Glutamatergic neuron (in vitro differentiated cells): ENCODE measurements at places on chromosomes 7 and 10.

GRCh38 chr10:48417374-48417773, 110.9 kb downstream of the MAPK8 start:
- DNase-seq, result no peak

DNA sequence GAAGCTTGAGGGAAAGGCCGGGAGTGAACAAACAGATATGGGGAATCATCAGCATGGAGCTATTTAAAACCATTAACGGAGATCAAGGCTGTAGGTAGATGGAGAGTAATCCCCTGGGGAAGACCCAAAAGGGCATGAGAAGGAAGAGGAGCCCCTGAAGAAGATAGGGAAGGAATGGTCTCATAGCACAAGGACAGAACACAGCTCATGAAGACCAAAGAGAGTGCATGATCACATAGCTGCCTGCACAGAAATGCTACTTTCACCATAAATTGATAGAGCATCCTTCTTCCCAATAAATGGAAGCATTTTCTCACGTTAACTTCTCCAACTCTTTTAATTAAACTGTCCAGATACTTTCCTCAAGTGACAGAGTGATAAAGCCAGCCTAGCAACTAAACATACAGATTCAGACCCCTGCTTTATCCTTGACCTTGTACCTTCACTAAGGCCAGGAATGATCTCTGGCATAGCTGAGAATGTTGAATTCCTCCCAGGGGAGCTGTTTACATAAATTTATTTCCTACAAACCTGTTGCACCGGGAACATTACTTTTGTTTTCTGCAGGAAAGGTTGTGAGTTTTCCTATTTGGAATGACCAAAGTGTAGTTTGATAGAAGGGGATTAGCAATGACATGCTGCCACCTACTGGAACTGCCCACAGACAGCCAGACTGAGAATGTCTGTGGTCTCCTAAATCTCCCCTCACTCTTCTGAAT, 110.8 kb upstream of the LRGUK start:
- DNase-seq, result peak; percentile 48

DNA sequence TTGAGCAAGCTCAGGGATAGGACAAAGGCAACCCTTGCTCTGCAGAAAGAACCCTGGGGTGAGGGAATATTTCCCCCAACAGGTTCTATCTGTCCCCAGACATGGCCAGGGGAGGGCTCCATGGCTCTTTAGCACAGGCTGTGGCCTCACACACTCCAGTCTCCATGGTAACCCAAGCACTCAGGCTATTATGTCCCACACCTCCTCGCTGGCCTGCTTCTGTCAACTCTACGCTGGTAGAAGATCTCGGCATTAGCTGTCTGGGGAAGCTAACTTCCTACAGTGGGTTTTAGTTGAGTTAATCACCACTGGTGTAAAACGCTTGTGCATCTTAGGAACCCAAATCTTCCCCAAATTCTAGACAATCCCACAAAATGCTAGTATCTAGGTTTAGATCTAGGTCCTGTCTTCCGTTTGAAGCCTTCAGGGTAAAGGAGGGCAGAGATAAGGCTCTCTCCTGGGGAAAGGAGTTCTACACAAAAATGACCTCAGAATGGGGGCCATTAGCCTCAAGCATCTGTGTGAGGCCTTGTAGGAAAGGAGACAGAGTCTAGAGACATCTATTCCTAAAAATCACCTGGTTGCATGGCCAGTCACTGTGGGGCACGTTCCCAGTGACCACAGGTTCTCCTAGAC, 36.7 kb upstream of the SLIT1 start:
- DNase-seq, result peak; percentile 45

DNA sequence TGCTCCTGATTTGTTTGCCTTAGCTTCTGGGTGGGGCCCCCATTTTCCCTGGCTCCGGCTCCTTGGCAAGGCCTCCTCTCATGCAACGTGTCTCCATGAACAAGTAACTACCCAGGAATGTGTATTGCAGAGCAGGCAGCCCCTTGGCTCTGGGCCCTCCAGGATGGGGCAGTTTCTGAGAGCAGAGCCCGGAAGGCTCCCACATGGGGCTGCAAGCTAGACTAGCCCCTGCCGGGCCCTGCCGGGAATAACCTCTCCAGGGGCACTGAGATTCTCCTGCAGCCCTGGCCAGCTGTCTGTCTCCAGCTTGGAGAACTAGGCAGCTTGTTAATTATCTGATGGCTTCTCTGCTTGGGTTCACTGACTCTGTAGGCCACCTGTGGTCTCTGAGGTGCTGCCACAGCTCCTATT, 184.0 kb upstream of the INHBA start:
- peak; percentile 34 for DNase-seq

GRCh38 chr7:25805027-25805687, 346.8 kb upstream of the NFE2L3 start:
- DNase-seq, result no peak

DNA sequence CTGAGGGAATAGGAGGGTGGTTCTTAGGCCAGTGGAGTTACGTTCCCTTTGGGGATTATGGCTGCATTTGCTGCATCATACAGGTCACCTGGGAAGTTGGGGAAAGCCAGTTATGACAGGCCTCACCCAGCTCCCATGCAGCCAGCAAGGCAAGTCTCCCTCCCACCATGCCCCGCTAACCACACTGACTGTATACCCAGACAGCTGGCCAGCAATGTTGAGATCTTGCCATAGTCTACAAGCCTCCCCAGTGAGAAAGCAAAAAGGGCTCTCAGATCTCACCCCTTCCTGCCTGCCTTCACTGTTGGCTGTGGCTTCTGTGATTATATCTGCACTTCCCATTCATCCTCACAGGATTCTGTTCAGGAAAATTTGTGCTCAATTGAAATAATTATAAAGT, 133.3 kb upstream of the HGF start:
- no peak for DNase-seq

- no peak for DNase-seq
Measured at GRCh38 chr10:90604636-90605035, 253.2 kb downstream of the HTR7 start.

GRCh38 chr7:45921699-45922519, 837 bp upstream of the IGFBP3 start:
- peak; percentile 80 for DNase-seq

DNA sequence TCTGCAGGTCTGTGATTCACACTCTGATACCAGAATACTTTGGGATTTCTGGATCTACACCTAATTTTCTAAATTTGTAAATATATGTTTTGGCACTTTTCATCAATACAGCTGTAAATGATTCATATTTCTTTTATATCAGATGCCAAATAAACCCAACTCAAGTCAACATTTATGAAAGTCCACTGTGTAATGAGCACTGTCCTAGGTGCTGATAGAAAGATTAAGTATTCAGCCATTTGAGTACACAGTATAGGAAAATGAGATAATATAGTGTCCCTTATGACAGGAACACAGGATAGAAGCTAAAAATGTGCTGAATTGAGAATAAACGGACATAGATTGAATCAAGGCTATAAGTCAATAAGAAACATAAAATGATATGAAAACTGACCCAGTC, 6.4 kb downstream of the ANXA7 start:
- DNase-seq, result no peak

- DNase-seq, result no peak
Measured at GRCh38 chr7:37642028-37642540, 41.5 kb upstream of the GPR141 start.

- DNase-seq, result no peak
Measured at GRCh38 chr7:117582219-117582704, 102.4 kb downstream of the CFTR start.

GRCh38 chr7:108360058-108360800, 96.0 kb downstream of the NRCAM start:
- no peak for DNase-seq

GRCh38 chr10:52215745-52216361, 98.2 kb upstream of the DKK1 start:
- DNase-seq, result no peak

DNA sequence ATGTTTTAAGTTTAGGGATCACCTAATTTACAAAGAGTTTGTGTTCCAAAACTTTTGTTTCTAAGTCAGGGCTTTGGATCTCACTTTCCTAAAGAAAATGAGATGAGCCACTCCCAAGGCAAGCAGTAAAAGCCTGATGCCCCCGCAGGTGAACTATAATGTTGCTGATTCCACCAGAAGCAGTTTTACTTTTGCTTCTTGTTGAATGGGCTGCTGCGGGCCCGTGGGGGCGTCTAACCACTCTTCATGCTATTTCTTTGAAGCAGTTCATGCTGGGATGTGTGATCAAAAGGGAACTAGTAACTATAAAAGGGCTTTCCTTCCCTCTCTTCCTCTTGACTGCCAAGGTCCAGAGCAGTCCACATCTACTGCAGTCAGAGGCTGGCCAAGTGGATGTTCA, 118.7 kb upstream of the NEBL start:
- DNase-seq, result no peak

GRCh38 chr10:128512767-128513166, 386.5 kb upstream of the MKI67 start:
- DNase-seq, result no peak

GRCh38 chr10:30467651-30468338, 33.8 kb downstream of the MAP3K8 start:
- no peak for DNase-seq

DNA sequence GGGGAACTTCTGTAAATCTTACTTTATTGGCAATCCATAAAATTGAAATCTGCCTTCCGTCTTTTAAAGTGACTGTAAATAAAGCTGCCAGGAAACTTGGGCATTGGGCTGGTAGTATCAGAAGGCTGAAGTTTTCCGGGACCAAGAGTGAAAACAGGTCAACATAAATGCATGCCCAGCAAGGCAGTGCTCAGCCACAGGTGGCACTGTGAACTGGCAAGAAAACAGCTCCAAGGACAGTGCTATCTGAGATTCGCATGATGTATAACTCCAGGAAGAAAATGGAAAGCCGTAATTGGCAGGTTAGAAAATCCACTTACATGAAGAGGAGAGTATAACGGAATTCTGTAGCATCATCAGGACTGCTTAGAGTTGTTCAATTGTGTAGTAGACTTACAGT, 1.9 kb upstream of the INSYN2A start:
- no peak for DNase-seq
